HCEC 1CT (cell line): ENCODE measurements at places on chromosomes 11 and 22.

GRCh38 chr11:79437981-79438630 lies 2.7 kb downstream of the TENM4 start:
- DNase-seq, result peak; percentile 6

- DNase-seq, result peak; percentile 42
These were observed 132.0 kb downstream of the ELP4 start for GRCh38 chr11:31641477-31642062.

DNA sequence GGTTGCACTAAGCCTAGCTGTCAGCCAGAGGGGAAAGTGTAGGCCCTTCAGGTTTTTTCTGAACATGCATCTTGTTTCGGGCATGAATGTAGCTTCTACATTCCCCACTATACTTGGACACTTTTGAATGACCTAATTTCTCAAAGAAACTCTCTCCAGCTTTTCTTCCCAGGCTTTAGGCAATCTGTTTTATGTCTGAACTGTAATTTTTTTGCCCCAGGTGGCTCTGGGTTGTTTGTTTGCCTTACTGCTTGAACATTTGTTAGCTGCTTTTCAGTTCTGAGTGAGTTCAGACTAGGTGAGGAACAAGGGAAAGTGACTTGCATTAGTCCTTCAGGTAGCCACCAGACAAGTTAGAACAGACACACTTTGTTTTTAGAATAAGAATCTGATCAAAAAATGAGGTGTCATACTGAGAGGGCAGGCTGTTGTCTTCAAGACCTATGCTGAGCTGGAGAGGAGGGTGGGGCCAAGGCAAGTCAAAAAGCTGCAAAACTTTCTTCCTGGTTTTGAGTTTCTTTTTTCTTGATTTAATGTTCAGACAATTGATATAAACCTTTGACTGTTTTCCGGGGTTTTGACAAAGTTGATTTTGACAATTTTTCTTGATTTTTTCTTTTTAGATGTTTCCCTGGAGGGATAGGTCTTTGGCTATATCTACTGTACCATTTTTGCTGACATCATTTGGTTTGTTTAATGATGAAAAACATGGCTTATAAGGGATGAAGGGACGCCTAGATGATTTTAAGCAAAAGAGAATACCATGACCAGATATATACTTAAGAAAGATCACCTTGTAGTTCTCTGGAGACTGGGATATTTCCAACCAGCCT lies 182.8 kb downstream of the WNT11 start:
- no peak for DNase-seq

DNA sequence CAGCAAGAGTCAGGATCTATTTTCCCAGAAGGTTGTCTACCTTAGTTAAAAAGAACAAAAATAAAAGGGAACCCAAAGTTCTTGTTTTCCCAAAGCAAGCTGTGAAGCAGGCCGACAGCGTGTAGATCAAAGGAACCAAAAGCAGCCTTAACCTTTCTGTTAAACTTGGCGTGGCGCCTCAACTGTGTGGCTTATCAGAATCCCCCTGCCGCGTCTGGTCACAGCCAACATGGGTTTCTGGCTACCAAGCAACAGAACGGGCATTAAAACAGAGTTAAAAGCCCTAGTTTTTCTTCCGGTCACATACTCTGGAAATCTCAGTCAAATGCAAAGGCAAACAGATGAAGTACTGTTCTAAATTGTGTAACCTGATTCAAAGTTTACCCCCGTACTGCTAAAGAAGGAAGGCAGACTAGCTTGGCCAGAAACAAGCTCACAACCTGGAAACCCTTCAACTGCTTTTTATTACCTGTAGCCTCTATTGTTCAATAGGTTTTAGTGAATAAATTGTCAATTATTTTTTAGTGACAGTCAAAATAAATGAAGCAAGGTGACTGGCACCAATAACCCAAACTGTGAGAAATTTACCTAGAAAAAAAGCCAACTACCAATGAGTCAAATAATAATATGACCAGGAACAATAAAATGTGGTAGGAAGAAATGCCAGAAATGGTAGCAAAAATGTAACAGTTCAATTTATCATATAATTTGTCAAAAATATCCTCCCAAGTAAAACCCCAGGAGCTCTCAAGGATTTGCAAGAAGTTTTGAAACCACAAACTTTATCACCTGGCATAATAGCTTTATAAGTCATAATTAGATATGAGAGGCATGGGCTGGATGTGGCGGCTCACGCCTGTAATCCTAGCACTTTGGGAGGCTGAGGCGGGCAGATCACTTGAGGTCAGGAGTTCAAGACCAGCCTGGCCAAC lies 21.4 kb downstream of the CHKA start:
- DNase-seq, result no peak

DNA sequence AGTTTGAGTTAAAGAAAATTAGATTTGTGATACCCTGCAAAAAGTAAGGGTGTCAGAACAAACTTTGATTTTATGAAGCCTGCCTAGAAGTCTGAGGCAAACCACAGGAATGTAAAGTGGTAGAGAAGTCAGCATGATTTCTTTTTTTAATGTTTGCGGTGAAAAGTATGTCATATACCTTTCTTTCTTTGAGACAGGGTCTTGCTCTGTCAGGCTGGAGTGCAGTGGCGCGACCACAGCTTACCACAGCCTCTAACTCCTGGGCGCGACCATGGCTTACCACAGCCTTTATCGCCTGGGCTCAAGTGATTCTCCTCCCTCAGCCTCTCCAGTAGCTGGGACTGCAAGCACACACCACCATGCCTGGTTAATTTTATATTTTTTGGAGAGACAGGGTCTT lies 4.7 kb downstream of the API5 start:
- DNase-seq, result no peak

DNA sequence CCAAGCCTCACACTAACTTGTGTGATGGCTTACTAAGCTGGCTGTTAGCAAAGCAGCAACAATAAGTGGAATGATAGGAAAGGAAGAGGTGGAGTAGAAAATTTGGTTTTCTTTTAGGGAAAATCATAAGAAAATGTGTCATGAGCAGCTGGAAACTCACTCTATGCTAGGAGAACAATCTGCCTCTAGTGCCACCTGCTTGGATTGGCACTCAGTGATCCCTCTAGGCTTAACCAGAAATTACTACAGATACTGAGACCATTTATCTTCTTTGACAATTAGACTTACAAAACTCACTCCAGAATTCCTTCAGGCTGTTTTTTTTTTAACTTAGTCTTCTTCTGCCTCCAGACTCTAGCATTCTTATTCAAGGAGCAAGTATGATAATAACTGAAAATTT lies 117.3 kb downstream of the CD44 start:
- no peak for DNase-seq

- DNase-seq, result no peak
These were observed 188.8 kb downstream of the DLG2 start for GRCh38 chr11:85438328-85438727.

GRCh38 chr11:5196067-5196466 lies 4.4 kb downstream of the OR51V1 start:
- DNase-seq, result no peak

- DNase-seq, result peak; percentile 81
These were observed 74.0 kb downstream of the ADAMTS15 start for GRCh38 chr11:130522284-130522961.

DNA sequence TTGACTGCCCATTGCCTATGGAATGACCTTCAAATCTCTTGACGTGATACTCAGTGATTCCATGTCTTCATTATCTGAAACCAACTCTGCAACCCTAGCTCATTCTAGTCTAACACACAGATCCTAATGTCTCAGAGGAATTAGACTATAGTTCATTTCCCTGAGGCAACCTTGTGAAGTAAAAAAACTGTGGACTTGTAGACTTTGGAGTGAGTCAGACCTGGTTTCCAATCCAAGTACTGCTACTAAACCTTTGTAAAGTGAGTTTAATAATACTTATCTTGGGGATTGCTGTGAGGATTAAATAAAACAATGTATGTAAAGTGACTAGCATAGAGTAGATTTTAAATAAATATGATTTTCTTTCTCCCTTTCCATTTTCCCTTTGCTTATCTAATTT lies 226.1 kb downstream of the BLID start:
- DNase-seq, result peak; percentile 33

DNA sequence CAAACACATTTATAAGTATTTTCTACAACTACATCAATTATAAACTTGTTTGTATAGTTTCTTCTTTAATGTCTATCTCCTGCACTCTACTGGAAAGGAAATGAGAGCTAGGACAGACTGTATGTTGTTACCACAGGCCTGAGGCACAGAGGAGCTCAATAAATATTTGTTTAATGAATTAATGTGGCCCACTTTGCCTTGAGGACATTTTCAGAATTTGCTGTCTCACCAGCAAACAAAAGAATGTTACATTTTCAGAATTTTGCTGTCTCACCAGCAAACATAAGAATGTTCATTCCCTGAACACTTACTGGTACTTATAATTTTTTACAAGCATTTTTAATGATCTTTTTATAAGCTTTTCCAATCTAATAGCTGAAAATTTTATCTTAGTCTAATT lies 41.9 kb upstream of the WNT7B start:
- DNase-seq, result no peak

DNA sequence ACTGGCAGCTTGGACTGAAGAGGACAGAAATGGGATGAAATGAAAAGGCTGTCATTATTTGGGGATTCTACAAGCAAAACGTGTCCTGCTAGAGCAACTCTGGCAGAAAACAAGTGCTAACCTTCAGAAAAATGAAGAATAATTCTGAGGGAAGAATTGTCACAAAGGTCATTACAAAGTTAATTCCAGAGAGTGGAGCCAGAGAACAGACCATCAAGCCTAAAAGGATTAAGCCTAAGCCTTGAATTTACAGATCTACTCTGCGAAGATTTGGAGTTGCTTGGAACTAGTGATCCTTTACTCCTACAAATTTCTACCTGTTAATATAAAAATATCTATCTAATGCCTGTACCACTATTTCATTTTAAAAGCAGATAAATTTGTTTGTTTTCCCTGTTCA lies 1077.3 kb upstream of the CNTN5 start:
- no peak for DNase-seq

- DNase-seq, result no peak
These were observed 8.4 kb downstream of the TP53I11 start for GRCh38 chr11:44942029-44942955.

DNA sequence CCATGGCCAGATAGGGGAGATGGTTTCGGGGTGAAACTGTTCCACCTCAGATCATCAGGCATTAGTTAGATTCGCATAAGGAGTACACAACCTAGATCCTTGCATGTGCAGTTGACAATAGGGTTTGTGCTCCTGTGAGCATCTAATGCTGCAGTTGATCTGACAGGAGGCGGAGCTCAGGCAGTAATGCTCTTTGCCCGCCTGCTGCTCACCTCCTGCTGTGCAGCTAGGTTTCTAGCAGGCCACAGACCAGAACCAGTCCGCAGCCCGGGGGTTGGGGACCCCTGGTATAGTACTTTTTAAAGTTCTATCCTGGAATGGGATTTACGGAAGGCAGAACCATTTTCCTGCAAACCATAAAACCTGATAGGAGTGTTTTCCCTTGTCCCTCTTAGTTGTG lies 54.6 kb downstream of the POLD3 start:
- no peak for DNase-seq

DNA sequence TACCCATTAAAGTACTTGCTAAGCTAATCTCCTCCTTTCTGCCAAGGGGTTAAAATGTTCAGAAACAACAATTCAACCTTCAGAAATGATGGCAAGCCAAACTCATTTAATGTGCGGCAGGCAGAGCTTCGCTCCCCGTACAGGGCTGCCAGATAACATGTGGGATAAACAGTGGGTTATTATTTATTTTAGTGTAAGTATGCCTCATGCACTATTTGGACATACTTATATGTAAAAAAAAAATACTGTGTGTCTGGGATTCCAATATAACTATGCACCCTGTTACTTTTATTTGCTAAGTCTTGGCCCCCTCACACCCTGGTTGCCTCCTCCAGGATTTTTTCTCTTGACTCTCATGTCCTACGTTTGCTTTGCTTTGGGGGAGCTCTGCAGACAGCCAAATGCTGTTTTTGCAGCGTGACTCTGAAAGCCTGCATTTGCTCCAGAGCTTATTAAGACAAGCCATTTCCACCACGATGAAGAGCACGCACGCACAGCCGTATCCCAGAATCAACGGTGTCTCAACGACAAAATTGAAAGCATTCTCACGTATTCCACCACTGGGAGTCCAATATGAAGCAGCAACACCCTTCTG lies 86.5 kb upstream of the SHANK2 start:
- no peak for DNase-seq

- no peak for DNase-seq
These were observed 41.1 kb upstream of the TOP3B start for GRCh38 chr22:22023581-22024137.

DNA sequence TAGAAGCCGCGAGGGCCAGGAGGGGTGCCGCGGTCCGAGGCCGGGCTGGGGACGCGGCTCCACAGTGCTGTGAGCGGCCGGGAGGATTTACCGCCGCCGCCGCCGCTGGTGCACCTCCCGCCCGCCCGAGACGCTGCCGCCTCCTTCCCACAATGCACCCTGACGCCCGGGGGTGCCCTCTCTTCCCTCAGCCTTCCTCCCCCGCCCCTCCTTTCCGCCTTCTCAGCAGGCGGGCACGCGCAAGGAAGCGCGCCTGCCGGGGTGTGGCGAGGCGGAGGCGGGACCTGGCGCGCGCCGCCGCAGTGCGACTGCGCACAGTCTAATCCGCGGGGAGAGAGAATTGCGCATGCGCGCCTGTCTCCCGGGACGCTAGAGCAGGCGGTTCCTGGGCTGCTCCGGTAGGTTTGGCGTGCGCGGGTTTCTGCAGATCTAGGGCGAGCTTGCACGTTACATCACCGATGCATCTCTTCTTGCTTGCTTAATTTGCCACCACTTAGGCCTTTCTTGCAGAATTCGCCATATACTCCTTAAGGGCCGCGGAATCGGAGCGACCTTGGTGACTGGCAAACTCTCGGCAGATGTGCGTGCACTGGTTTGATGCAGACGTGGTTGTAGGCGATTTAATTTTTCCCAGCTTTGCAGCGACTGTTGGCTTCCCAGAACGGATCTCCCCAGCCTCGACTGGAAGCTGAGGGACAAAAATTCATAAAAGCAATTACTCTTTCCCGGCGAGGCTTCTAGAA lies at the start of the genes GVQW3 and THAP12:
Gene GVQW3 (plus strand): TSS at position 347 of the 743 bp plus-strand sequence. CDS start 506 bp downstream, outside the sequence.
Gene THAP12 (minus strand): TSS at position 156 of the 743 bp plus-strand sequence. CDS start 296 bp downstream, outside the sequence.
- peak; percentile 97 for DNase-seq

DNA sequence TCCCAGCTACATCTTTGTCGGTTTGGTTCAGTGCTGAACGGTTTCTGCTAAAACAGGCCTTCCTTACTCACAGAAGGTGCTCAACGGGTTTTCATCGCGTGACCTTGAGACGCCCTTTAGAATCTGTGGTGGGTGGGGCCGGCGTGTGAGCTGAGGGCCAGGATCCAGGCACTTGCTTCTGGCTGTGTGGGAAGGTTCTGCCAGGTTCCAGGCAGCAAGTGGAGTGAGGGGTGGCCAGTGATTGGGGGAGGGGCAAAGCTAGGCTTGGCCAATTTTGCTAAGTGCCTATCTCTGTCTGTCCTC lies 35.2 kb downstream of the KCNJ4 start:
- no peak for DNase-seq
